ENCODE measurements at places on chromosomes 5 and 9.

DNA sequence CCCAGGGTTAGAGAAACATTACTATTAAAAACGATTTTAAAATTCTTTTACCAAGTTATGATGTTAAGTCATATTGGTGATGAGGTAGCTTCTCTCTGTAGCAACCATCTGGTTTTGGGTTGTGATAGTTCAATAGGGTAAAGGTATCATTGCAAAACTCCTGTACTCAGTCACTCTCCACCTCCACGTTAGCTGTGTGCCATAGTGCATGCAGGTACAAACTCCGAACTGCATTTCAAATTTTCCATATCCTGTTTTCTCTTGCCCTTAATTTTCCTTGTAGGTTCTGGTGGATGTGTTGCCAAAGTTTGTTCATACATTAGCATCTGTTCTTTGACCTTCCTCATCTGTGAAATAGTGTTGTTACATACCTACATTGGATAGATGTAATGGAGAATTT, 53.1 kb upstream of the ARRDC3 start:
- no peak for DNase-seq

GRCh38 chr9:16445141-16445920, 425.1 kb downstream of the BNC2 start:
- DNase-seq, result no peak

DNA sequence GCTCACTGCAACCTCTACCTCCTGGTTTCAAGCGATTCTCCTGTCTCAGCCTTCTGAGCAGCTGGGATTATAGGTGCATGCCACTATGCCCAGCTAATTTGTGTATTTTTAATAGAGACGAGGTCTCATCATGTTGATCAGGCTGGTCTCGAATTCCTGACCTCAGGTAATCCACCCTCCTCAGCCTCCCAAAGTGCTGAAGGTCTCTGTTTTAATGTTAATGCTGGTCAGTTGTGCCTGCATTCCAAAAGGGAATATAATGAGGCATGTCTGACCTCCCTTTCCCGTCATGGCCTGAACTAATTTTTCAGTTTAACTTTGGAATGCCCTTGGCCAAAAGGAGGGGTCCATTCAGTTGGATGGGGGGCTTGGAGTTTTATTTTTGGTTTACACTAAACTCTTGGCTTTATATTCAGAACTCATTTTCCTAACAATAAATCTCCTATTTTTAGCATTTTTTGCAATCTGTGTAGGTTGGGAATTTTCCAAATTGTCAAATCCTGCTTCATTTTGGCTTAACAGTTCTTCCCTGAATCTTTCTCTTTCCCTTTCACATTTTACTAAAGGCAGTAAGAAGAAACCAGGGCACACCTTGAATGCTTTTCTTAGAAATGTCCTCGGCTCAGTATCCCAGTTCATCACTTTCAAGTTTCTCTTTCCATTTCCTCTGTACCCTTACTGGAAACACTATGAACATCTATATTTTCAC, 1175.5 kb downstream of the MAT2B start:
- DNase-seq, result no peak

GRCh38 chr5:9421884-9422283, 124.0 kb downstream of the SEMA5A start:
- no peak for DNase-seq

- no peak for DNase-seq
Measured at GRCh38 chr5:124721229-124721735, 25.2 kb downstream of the ZNF608 start.

GRCh38 chr9:124354346-124355038, 60.8 kb downstream of the PSMB7 start:
- no peak for DNase-seq

GRCh38 chr5:43785198-43785597, 182.2 kb downstream of the NNT start:
- no peak for DNase-seq

- no peak for DNase-seq
Measured at GRCh38 chr5:7251132-7251531, 144.8 kb upstream of the ADCY2 start.

- no peak for DNase-seq
Measured at GRCh38 chr5:24816206-24816605, 171.4 kb upstream of the CDH10 start.

- no peak for DNase-seq
Measured at GRCh38 chr9:112868461-112868860, 22.2 kb downstream of the SLC46A2 start.

DNA sequence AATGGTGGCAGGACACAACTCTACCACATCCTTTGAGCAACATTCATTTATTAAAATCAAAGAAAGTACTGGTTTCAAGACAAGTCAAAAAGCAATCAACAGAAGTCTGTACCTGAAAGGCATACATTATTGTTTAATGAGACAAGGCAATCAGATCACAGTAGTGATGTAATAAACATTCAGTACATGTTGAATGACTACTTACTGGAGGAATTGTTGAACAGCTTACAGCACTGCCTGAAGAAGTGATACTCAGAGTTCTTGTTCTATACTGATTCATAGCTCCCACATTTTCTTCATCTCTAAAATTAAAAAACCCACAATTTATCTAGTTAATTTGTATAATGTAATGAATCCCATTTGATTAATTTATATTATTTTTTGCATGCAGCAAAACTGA, 18.2 kb downstream of the RIOK2 start:
- DNase-seq, result no peak

- DNase-seq, result no peak
Measured at GRCh38 chr5:13251623-13252376, 692.7 kb downstream of the DNAH5 start.

GRCh38 chr5:643351-643801, 31.2 kb downstream of the CEP72 start:
- DNase-seq, result no peak

DNA sequence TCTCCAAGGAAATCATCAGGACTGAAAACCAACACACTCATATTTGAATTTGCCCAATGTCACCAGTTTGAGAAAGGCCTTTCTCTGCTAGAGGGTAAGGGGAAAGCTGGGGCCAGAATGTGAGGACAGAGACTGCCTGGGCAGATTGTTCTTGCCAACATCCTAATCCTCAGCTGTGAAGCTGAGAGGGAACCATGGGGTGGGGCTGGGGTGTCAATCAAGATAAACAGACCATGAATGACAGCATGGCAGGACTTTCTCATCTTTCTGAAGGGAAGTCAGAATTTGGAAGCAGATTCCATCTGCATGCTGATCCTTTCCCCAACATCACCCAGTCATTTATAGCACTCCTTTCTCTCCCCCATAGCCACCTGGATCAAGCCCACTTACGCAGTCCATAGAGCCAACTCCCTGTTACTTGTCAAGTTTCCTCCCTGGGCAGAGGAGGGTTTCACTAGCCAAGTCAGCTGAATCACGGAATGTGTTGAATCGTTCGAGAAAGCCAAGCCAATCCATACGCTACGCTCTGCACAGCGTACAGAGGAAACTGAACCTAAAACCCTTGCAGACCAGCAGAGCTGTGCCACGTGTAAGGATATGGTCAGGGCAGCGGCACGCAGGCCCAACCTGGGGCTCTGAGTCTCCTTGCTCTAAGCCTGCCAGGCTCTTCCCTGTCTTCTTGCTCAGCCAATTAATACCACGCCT, 14.9 kb downstream of the GLDC start:
- DNase-seq, result no peak

GRCh38 chr9:133188006-133188842, 20.8 kb downstream of the OBP2B start:
- no peak for DNase-seq

- DNase-seq, result no peak
Measured at GRCh38 chr9:1216532-1216931, 166.4 kb downstream of the DMRT2 start.

DNA sequence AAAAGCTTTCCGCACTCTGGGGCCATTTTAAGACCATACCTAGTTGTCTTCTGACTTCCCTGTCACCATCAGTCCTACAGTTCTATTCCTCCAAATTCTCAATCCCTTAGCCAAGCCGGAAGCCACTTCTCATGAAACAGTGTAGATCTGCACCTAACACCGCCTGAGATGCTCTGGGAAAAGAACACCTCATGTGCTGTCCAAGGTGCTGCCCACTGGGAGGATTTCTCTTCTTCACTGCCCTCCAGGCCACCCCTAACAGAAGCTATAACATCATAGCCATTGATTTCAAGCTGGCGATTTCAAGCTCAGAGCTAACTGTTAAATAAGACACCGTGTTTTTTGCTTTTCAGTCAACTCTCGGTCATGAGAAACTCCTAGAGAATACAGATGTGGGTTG, 559.3 kb downstream of the CCDC171 start:
- DNase-seq, result no peak

DNA sequence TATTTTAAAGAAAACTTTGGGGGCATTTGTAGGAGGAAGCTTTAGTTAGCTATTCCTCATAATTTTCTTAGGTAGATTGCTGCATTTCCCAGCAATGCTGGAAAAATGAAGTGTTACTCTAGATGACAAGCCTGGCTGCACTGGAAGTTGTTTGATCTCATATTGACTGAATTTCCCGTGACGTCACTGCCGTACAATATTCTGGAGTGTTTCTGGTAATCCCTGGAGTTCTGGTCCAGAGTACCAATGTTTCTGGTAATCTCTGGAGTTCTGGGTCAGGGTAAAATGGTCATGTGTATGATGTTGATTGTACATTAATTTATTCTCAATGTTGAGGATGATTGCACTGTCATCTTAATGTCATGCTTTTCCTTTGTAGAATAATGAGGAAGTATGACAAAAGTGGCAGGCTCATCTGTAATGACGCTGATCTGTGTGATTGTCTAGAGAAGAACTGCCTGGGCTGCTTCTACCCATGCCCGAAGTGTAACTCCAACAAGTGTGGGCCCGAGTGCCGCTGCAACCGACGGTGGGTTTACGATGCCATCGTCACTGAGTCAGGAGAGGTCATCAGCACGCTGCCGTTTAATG, 26.2 kb downstream of the ARL14EPL start:
- no peak for DNase-seq

DNA sequence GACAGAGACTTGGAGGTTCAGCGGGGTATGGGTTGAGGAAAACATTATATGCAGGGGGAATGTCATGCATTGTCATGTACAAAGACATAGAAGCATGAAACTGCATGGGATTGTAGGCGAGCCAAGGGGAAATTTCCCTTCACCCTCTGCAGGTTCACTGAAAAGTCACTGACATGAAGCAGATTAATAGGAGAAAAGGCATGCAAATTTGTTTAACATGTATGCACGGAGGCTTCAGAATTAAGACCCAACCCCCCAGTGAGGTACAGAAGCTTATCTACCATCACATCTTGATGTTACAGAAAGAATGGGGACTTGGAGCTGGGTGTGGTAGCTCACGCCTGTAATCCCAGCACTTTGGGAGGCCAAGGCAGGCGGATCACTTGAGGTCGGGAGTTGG, 18.5 kb downstream of the NIM1K start:
- DNase-seq, result no peak

GRCh38 chr9:113956901-113957300, 80.8 kb downstream of the ZNF618 start:
- DNase-seq, result no peak

- DNase-seq, result no peak
Measured at GRCh38 chr9:111897601-111898137, 1.1 kb downstream of the UGCG start.

DNA sequence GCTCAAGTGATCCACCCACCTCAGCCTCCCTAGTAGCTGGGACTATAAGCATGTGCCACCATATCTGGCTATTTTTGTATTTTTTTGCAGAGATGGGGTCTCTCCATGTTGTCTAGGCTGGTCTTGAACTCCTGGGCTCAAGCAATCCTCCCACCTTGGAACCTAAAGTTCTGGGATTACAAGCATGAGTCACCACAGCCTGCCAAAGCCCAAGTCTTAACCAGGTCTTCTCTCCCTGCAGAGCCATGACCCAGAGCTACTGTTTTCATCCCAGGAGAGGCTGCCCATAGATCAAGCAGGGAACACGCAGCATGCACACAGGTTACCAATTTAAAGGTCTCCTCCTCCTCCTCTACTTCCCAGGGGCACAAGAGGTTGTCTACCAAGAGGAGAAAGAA, 29.7 kb downstream of the PCDHGC5 start:
- DNase-seq, result no peak

- no peak for DNase-seq
Measured at GRCh38 chr5:112061666-112062065, 304.7 kb upstream of the NREP start.

DNA sequence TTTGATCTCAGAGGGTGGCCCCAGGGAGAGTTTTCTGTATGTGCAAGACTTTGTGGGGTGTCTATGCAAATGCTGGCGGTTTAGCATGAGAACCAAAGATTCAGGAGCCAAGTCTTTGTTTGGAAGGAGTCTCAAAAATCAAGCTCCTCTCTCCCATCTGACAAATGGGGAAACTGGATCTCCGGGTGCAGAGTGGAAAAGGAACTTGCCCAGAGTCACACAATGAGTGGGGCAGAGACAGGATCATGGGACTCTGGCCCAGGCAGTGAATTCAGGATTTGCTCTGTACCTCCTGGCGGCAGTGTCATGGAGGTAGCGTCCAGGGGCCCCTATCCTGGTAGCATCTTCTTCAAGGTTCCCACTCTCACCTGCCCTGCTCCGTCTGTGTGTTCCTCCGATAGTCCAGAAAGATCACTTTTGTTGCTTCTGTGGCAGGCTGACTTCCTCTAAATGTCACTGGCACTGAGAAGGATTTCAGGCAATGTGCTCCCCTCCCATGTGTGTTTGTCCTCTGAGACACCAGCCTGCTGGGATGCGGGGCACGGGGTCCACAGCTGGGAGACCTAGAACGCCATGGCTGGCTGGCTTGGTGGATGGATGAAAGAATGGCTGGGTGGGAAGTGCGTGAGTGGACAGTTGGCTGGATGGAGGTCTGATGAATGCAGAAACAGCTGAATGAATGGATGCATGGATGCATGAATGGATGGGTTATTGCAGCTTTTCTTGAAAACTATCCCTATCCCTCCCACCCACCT, 3.6 kb downstream of the CCL19 start:
- no peak for DNase-seq

- no peak for DNase-seq
Measured at GRCh38 chr9:10274988-10275387, 337.8 kb downstream of the PTPRD start.

GRCh38 chr5:145984072-145984471, 47.7 kb downstream of the SH3RF2 start:
- DNase-seq, result no peak

DNA sequence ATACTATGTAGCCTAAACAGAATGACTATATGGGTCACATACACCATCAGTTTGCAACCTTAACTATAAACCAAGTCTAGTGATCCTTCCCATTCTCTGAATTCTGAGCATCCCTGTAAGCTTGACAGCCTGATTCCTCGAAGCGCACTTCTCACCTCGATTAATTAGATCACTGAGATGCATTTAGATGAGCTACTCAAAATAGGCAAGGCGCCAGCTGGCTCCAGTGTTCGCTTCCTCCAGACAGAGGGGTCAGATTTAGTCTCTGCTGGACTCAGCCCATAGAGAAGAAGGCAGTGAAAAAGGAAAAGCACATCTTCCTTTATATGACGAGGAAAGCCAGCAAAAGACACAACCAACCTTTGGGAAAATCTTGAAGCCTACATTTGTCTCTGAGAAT, 371.5 kb downstream of the MLLT3 start:
- no peak for DNase-seq

GRCh38 chr5:37211661-37212060, 37.5 kb downstream of the CPLANE1 start:
- no peak for DNase-seq
